Mesenteric fat pad (tissue), 1 donor: ENCODE measurements at places on chromosomes 7 and 10. TPM values are rescaled to one million over a fixed set of nuclear protein-coding genes. Genes with fewer than 3 reads are reported as not detected.

DNA sequence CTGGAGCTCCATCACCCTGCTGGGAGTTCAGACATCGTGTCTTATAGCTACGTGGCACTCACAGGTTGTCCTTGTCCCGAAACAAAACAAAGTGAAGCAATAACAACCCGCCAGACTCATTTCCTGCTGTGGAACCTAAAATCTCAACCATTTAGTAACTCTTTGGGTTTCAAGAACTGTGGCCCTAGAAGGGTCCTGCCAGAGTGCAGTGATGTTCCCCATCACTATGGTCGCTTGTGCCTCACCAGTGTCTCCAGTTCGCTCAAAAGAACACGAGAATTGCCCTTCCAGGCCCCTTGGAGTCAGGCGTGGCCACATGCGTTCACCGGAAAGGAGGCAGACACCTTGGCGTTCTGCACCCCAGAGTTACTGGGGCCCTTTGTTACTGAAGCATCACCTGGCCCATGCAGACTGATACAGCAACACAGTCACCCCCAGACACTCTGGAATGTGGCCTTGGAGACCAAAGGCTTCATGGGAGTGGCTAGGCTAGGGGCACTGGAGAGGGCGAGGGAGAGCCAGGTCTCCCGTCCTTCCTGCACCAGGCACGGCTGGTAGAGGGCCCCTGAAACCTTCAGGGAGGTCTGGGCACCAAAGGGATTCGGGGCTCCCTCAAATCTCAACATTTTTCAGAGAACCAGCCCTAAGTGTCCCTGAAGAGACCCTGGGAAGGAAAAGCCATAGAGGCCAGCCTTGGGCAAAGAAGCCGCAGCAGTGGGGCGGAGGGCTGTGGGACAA, 908 bp downstream of the CRYGN start:
- no peak for DNase-seq

DNA sequence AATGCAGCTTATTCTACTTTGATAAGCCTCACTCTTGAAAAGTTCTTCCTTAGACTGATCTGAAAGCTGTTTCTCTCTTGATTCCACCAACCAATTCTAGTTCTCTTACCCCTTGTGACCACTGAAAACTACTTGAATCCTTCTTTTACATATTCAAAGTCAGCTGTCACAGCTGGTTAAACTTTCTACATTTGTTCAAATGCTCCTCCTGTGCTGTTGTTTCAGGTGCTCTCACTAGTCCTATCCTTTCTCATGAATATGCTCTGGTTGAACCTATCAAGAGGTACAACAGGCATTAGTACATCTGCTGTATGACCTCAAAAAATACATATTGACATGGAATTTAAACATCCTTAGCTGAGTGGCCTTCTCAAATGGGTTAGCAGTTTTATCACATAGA, 91.5 kb downstream of the MYO3A start:
- DNase-seq, result no peak

DNA sequence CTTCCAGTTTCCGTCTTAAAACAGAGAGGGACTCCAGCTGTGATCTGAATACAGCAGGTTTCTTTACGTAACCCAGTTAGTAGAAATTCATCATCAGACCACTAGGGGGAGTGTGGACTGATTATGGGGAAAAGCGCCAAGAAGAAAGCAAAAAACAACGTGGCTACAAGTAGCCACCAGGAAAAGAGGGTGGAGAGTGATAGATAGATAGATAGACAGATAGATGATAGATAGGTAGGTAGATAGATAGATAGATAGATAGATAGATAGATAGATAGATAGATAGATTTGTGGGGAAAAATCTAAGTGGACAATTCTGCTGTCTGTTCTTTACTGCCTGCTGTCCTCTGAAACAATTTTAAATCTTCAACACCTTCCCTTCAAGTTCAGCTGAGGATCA, 12.7 kb upstream of the AKR1B10 start:
- no peak for DNase-seq

GRCh38 chr7:29793507-29793906, 12.8 kb upstream of the WIPF3 start:
- DNase-seq, result no peak

GRCh38 chr7:112213735-112214134, 7.2 kb downstream of the ZNF277 start:
- DNase-seq, result no peak

DNA sequence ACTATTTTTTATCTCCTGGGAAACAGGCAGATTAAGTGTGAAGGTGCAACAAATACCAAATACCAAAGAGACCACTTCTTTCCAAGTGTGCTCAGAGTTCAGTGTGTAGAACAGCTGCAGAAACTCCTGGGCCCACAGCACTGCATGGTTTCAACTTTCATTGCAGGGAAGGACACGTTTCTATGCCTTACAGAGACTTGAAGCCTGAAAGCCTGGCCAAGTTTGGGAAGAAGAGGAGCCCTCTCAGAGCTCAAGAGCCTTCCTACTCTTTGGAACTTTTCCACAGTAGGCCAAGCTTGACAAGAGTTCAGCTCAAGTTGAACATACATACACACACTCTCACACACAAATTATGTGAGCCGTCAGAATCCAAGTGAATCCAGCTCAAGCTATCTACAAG, 2.5 kb downstream of the HOXA4 start:
- no peak for DNase-seq

DNA sequence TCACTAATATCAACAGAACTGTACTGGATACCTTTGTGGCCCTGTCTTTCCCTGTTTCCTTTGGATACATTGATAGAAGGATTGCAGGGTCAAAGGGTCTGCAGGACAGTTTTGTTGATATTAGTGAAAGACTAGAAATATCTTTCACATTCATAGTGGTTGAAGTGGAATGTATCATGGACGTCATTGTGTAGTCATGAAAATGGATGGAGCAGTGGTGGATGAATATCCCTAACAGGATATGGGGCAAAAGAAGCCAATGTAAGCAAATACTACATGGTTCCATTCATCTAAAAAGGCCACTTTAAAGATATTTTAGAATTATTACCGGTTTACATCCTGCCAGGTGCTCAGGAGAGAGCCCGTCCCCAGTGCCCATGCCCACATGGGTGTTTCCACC, 23.8 kb downstream of the PALD1 start:
- DNase-seq, result no peak

GRCh38 chr10:48557511-48558123, 47.3 kb downstream of the ARHGAP22 start:
- no peak for DNase-seq

GRCh38 chr10:60606343-60607080, 171.8 kb upstream of the CDK1 start:
- no peak for DNase-seq

Gene UTF1
- total RNA-seq, result not detected

Gene SMKR1
- not detected for total RNA-seq

Gene GTF2IRD1
- total RNA-seq, result 17.3 TPM
